Cardiac muscle cell (in vitro differentiated cells and primary cell): ENCODE measurements at places on chromosomes 1 and 21. TPM values are rescaled to one million over a fixed set of nuclear protein-coding genes. Genes with fewer than 3 reads are reported as not detected.

GRCh38 chr1:67590329-67590728 is 94.7 kb upstream of the GADD45A start:
- H3K27me3 ChIP-seq: no peaks in the 10 kb centered on the region
- H3K27ac ChIP-seq: peak overlapping the region; percentile 44
- H3K4me3 ChIP-seq: no peak overlapping the region
- peak; percentile 64 for DNase-seq
- H3K4me1 ChIP-seq: peaks cover 15% of the 10 kb centered on the region

DNA sequence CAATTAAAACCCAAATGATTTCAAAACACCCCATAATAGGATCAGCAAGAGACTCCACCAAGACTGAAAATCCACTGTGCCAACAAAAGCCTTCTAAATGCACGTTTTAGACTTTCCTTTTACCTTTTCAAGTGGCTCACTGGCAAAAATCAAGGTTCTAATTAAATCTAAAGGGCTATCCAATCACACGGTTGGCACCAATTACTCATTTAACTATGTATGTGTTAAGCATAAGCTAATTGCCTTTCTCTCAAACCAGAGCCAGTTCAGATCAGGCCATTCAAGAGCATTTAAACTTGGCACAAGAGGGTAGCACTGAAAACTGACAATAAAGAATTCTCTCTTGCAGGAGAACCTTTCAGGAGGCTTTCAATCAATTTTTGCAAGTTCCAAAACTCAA is 139.5 kb downstream of the RGS7 start:
- H3K27ac ChIP-seq: no peak overlapping the region
- H3K27me3 ChIP-seq: no peaks in the 10 kb centered on the region
- no peak overlapping the region for H3K4me3 ChIP-seq
- no peaks in the 10 kb centered on the region for H3K36me3 ChIP-seq
- H3K4me1 ChIP-seq: no peaks in the 10 kb centered on the region
- DNase-seq: no peak

GRCh38 chr1:30525971-30526651 is 197.3 kb downstream of the MATN1 start:
- no peak overlapping the region for H3K4me3 ChIP-seq
- no peak overlapping the region for H3K27ac ChIP-seq
- no peaks in the 10 kb centered on the region for H3K27me3 ChIP-seq
- H3K36me3 ChIP-seq: no peaks in the 10 kb centered on the region
- H3K4me1 ChIP-seq: peaks cover 19% of the 10 kb centered on the region

- no peak overlapping the region for H3K27ac ChIP-seq
- no peaks in the 10 kb centered on the region for H3K27me3 ChIP-seq
- H3K36me3 ChIP-seq: no peaks in the 10 kb centered on the region
- peaks cover 25% of the 10 kb centered on the region for H3K4me1 ChIP-seq
- DNase-seq: peak; percentile 24
- no peak overlapping the region for H3K4me3 ChIP-seq
Measured at GRCh38 chr1:222060210-222060916, 318.5 kb upstream of the DUSP10 start.

- no peak overlapping the region for H3K27ac ChIP-seq
- no peaks in the 10 kb centered on the region for H3K36me3 ChIP-seq
Measured at GRCh38 chr1:94095744-94096469, 25.0 kb downstream of the ABCA4 start.

GRCh38 chr1:192920412-192920811 is 111.6 kb downstream of the RGS2 start:
- no peaks in the 10 kb centered on the region for H3K36me3 ChIP-seq
- H3K27me3 ChIP-seq: no peaks in the 10 kb centered on the region
- H3K4me1 ChIP-seq: no peaks in the 10 kb centered on the region
- no peak overlapping the region for H3K27ac ChIP-seq

- H3K4me1 ChIP-seq: peaks cover 7% of the 10 kb centered on the region
- H3K27ac ChIP-seq: no peak overlapping the region
- no peak for DNase-seq
Measured at GRCh38 chr1:58528518-58528917, 18.0 kb downstream of the OMA1 start.

- no peaks in the 10 kb centered on the region for H3K27me3 ChIP-seq
- H3K4me3 ChIP-seq: no peak overlapping the region
- peaks cover 8% of the 10 kb centered on the region for H3K4me1 ChIP-seq
- no peaks in the 10 kb centered on the region for H3K36me3 ChIP-seq
Measured at GRCh38 chr1:167477986-167478385, 40.3 kb downstream of the CD247 start.

GRCh38 chr1:69491416-69491815 is 76.3 kb upstream of the LRRC7 start:
- no peaks in the 10 kb centered on the region for H3K4me1 ChIP-seq
- no peaks in the 10 kb centered on the region for H3K36me3 ChIP-seq
- H3K27ac ChIP-seq: no peak overlapping the region

DNA sequence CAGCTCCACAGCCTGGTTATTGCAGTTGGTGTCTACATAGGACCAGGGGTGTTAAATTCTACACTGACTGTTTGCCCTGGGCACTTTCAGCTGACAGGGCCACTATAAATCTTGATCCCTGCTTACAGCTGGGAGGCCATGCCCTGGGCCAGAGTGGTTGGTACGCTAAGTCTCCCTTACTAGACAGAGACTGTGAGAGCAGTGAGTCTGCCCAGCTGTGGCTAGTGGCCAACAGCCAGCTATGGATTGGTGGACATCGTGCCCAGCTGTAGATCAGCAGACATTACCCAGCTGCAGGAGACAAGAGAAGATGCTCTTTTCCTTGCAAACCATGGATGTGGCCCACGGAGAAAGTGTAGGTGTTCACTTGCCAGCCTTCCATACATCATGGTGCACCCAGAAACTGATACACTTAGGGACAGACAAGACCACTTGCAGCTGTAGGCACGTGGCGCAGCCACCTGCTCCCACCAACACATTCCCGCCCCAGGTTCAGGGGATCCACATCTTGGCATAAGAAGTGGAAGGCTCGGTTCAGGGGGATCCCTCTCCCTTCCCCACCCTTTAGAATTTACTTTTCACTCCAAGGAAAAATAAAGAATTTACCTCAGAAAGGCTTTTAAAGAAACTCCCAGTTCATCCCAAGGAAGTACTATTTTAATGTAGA is 16.4 kb upstream of the PAX7 start:
- peaks cover 93% of the 10 kb centered on the region for H3K27me3 ChIP-seq
- no peak overlapping the region for H3K4me3 ChIP-seq
- no peaks in the 10 kb centered on the region for H3K36me3 ChIP-seq
- no peak for DNase-seq
- no peaks in the 10 kb centered on the region for H3K4me1 ChIP-seq

GRCh38 chr1:28056129-28056925 is 32.1 kb downstream of the EYA3 start:
- H3K36me3 ChIP-seq: no peaks in the 10 kb centered on the region
- DNase-seq: no peak
- H3K4me3 ChIP-seq: no peak overlapping the region
- peaks cover 26% of the 10 kb centered on the region for H3K4me1 ChIP-seq

GRCh38 chr1:32962248-32962896 is 2.2 kb downstream of the RNF19B start:
- peak overlapping the region; percentile 64 for H3K4me3 ChIP-seq
- peaks cover 12% of the 10 kb centered on the region for H3K4me1 ChIP-seq
- H3K36me3 ChIP-seq: no peaks in the 10 kb centered on the region
- DNase-seq: no peak
- peaks cover 8% of the 10 kb centered on the region for H3K27me3 ChIP-seq

DNA sequence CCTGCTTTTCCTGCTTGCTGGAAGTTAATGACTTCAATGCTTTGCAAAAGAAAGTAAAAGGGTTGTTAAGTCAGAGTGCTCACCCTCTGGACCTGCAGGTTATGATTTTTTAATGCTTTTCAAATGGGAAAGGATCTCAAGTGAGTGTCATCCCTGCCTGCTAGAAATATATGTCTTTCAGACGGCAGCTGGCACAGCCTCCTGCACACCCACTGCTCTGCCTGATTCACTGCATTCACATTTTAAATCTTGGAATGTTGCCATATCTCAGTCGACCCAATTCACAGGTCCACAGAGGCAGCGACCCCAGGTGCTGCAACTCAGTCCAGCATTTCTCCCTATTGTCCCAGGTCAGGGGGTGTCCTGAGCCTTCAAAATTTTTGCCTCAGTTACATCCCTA is 10.7 kb downstream of the DUSP23 start:
- no peaks in the 10 kb centered on the region for H3K27me3 ChIP-seq
- H3K27ac ChIP-seq: no peak overlapping the region
- DNase-seq: no peak
- no peak overlapping the region for H3K4me3 ChIP-seq

DNA sequence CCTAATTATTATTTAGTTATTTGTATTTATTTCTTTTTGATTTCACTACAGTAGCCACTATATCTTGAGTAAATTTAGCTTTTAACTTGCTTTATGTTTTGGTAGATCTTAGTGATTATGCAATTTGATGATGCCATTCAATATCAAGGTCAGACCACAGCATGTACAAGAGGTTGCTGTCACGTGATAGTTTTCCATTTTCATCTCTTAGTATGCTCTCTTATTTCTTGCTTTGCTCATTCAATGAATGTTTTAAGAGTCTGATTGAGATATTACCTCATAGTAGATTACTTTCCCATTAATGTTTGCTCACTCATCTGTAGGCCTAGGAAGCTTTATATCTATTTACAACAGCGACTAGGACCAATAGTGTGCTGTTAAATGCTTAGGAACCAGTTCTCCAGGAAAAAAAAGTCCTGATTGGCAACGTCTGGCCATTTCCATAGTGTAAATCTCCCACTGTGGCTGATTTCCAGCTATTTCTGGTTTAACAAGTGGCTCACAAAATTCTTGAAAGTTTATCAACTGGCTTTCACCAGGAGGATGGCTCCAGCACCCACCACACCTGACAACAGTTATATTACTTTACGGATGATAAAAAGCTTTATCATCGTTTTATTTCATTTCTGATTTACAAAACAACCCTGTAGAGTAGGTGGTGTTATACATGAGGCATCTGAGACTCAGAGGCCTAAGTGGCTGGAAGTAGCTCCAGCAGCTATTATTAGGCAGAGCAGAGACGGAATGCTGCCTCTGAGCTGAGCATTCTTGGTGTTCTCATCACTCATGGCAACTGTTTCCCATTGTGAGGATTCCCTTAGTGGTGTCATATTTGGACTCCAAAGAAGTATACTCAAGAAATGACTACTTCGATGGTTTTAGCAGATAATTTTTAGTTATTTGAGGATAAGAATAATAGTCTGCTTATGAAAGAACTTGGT is 235.2 kb downstream of the DISC1 start:
- no peak overlapping the region for H3K4me3 ChIP-seq
- DNase-seq: peak; percentile 83
- H3K36me3 ChIP-seq: no peaks in the 10 kb centered on the region
- H3K27ac ChIP-seq: peak overlapping the region; percentile 97
- no peaks in the 10 kb centered on the region for H3K27me3 ChIP-seq

DNA sequence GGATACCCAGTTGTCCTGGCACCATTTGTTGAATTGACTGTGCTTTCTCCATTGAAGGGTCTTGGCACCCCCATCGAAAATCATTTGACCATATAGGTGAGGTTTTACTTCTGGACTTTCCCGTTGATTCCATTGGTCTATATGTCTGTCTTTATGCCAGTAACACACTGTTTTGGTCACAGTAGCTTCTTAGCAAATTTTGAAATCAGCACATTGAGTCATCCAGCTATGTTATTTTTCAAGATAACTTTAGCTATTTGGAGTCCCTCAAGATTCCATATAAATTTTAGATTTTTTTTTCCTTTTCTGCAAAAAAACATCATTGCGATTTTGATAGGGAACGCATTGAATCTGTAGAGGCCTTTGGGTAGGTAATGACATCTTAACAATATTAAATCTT is 235.6 kb downstream of the SMYD3 start:
- peak; percentile 65 for DNase-seq
- H3K36me3 ChIP-seq: no peaks in the 10 kb centered on the region
- no peaks in the 10 kb centered on the region for H3K27me3 ChIP-seq
- H3K27ac ChIP-seq: no peak overlapping the region

- no peak overlapping the region for H3K4me3 ChIP-seq
- no peaks in the 10 kb centered on the region for H3K36me3 ChIP-seq
- no peak overlapping the region for H3K27ac ChIP-seq
- no peaks in the 10 kb centered on the region for H3K27me3 ChIP-seq
- H3K4me1 ChIP-seq: peaks cover 4% of the 10 kb centered on the region
- DNase-seq: no peak
Measured at GRCh38 chr1:55751776-55752175, 536.6 kb upstream of the USP24 start.

- no peak for DNase-seq
- H3K27me3 ChIP-seq: no peaks in the 10 kb centered on the region
- H3K36me3 ChIP-seq: no peaks in the 10 kb centered on the region
- H3K4me1 ChIP-seq: no peaks in the 10 kb centered on the region
Measured at GRCh38 chr1:67623906-67624305, 61.1 kb upstream of the GADD45A start.

DNA sequence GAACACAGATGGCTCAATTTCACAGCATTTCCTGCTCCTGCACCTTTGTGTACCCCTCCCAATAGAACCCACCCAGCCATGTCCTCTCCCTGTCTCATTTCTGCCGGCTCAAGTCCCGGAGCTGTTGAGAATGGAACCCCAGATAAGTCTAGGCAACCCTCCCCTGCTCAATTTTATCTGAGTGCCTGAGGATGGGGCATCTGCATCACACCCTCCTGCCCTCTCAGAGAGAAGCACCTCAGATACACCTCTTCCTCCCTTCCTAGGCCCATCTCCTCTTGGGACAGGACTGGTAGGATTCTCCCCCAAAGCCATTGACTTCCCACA is 1.1 kb downstream of the KIF21B start:
- H3K4me1 ChIP-seq: peaks cover 7% of the 10 kb centered on the region
- peaks cover 16% of the 10 kb centered on the region for H3K27me3 ChIP-seq
- no peak for DNase-seq
- no peak overlapping the region for H3K27ac ChIP-seq
- H3K36me3 ChIP-seq: no peaks in the 10 kb centered on the region

DNA sequence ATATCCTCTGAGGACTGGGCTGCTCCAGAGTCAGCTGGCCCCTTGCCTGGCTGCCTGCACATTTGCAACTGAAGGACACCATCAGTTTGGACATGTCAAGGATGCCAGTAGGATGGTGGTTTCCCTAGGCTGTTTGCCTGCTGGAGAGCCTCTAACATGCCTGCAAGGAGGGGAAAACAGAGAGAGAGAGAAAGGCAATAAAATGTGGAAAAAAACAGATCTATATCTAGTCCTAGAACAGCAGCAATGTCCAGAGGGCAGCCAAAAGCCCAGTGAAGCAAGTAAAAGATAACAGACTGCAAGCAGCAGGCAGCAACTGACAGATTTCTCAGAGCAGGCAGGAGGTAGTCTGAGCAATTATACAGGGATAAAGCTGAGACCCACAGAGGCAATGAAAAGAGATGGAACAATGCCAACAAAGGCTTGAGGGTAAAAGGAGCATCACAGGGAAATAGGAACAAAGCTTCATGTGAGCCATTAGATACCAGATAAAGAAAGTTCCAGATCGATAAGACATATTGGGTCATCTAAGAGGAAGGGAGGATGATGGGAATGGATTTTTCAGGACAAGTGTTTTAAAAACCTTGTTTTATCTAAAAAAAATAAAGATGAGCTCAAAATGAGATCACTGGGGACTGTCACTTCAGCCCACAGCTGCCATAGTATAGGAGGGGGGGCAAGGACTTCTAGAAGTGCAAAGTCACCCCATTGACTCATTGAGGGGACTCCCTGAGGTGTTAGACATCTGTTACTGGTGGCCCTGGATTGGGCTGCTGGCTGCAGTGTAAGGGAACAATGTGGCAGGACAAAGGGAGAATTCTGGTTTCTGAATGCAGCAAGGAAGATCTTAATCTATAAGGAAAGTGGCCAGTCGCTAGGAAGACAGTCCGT is 38.6 kb upstream of the GADD45A start:
- H3K4me3 ChIP-seq: no peak overlapping the region
- peaks cover 31% of the 10 kb centered on the region for H3K4me1 ChIP-seq
- DNase-seq: peak; percentile 54
- no peaks in the 10 kb centered on the region for H3K36me3 ChIP-seq

Gene RAP1GAP
- 4.1 and 7.4 TPM in 2 replicates for total RNA-seq

Gene CLIC6
- not detected in 2 replicates for total RNA-seq

Gene GUCA2A
- not detected in 2 replicates for total RNA-seq

Gene RIPK4
- total RNA-seq: 2.4 and 2.7 TPM in 2 replicates

Gene IGSF3
- 91.6 and 130 TPM in 2 replicates for total RNA-seq

Gene CLIC4
- 174 and 361 TPM in 2 replicates for total RNA-seq
